ENCODE measurements at places on chromosomes 2 and 18.

DNA sequence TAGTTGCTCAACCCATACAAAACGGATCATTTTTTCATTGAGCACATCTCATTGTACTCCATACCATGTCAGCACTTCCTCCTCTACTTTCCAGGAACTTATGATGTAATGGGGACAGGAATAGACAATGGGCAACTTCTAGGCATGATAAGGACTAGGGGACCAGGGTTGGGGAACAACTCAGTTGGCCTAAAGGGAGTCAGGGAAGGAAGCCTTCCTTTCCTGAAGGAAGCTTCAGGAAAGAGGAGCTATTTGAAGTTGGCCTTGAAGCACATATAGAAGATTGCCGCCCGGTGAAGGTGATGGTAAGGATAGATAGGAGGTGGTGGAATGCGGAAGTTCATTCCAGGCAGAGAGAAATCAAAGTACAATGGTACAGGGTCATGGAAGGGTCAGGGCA is 283.9 kb downstream of the SLC8A1 start:
- DNase-seq: no peak

DNA sequence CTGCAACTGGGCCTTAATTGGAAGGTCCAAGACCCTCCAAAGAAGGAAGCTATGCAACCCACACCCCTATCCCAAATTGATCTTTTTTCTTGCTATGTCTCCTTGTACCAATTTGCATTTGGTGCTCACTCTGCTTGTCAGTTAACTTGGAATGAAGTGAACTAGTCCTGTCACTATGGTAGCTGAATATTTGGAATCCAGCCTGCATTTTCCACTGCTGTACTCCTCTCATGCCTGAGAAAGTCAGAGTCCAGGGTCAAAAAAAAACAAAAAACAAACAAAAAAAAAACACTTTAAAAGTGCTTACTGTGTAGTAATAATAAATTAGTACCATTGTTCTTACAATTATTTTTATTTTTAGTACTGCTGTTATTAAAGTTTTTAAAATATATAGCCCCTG is 462.8 kb upstream of the SLC8A1 start:
- DNase-seq: no peak

DNA sequence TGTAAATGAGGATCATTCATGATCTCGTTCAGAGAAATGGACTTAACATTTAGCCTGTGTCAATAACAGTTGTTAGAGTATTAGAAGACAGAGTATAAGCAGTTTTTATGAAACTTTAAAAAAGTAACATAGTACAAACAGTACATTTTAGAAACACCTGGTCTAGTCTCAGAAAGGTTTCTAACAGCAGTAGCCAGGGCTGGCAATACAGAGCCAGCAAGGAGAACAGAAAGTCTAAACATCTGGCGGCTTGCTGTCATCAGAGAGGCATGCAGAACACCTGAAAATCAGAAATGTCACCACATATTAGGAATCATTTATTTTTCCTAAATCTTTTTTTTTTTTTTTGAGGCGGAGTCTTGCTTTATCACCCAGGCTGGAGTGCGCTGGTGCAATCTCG is 50.1 kb downstream of the RPL31 start:
- DNase-seq: no peak

- peak; percentile 94 for DNase-seq
Measured at GRCh38 chr2:203809084-203809521, 58.5 kb upstream of the CTLA4 start.

DNA sequence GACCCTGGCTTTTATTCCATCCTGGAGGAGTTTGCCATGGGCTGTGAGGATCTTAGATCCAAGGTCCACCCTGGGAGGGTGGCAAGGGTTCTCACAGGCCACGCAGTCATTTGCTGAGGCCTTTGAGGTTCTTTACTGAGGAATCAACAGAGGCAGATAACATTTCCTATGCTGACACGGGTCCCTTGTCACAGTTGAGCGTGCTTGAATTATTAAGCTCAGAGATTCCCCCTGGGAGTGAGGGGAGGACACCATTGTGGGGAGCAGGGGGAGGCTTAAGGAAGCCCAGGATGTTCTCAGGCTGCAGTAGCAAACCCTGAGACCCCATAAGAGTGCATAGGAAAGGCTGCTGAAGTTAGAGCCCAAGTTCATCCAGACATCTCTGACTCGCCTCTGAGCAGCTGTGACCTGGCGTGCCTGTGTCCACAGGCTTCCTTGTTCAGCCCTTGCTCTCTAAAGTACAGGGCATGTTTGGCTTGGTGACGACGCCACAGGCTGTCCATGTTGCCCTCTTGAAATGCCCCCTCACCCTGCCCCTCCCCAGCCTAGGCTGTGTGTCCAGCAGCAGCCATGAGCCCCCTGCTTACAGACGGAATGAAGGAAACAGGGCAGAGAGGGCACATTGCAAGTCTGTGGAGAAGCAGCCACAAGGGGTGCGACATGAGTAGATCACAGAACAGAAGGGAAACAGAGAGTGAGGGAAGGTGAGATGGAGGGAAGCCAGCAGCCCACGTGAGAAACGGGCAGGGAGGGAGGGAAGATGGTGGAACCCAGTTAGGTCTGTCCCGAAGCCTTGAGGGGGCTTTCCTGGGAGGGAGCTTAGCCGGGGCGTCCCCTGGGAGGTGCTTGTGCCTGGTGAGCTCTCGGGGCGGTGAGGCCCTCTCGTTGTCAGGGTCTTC is 34.0 kb downstream of the NAPG start:
- DNase-seq: no peak

DNA sequence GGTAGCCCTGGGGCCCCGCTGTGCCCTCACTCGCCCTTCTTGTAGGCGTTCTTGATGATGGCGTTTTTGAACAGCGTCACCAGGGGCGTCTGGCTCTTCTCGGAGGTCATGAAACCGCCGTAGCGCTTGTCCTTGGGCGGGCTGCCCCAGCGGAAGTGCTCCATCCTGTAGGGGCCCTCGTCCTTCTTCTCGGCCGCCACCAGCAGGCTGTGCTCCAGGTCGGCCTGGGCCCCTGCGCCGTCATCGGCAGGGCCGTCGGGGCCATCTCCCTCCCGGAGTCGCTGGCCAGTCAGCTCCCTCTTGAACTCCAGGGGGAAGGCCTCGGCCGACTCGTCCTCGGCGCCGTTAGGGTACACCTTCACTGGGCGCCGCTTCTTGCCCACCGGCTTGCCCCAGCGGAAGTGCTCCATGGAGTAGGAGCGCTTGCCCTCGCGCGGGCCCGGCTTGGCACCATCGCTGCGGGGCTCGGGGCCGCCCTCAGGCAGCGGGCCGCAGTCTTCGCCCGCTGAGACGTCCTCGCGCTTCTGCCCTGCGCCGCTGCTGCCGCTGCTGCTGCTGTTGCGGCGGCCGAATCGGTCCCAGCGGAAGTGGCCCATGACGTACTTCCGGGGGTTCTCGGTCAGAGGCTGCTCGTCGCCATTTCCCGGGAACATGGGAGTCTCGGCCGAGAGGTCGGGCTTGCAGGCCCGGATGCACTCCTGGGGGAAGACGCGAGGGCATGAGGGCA is 7.2 kb downstream of the POMC start:
- peak; percentile 52 for DNase-seq

DNA sequence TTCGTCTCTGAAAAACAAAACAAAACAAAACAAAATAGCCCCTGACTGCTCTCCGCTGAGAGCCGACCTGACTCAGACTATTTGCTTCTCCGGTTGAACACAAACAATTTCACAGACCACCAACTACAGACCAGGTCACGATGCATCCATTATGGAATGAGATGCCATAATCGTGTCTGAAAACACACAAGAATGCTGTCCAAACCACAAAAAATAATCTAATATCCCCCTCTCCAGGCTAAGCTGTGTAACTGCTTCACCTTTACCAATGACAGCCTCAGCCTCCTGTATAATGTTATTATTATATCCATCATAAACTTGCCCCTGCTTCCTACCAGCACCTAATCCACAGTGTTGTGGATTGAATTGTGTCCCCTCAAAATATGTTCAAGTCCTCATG is 114.7 kb downstream of the DNAH6 start:
- DNase-seq: peak; percentile 63

DNA sequence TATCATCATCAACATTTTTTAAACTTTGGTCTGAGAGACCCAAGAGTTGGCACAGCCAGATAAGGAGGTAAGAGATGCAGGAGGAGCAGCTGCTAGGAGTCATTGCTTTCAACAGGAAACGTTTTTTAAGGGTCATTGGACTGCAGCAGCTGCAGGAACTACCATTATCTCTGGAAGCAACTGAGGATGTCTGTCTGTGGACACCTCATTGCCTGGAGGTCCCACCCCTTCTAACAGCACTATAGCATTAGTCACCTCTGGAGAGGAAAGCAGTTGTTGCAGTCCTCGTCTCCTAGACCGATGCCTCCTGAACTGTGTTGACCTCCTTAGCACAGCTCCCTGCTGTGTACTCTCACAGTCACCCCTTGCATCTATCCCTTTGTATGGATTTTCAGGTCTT is 21.5 kb upstream of the FSHR start:
- peak; percentile 0 for DNase-seq

- DNase-seq: no peak
Measured at GRCh38 chr2:236887953-236888793, 197.5 kb upstream of the COPS8 start.

DNA sequence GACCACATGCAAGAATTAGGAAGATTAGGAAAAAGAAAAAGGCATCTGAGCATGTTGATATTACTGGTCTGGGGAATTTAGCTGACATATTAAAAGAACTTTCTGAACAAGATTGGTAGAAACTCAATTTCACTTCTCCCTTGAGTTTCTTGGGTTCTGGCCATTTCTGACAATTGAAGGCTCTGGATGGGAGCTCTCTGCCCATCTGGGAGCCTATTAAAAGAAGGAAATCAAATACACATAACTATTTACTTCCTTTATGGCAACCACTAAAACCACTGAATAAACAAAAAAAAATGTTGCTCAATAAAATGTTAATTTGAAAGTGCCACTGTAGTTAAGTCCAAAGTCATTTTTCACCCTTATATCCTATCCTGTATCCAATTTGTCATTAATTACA is 216.8 kb upstream of the HNMT start:
- no peak for DNase-seq

DNA sequence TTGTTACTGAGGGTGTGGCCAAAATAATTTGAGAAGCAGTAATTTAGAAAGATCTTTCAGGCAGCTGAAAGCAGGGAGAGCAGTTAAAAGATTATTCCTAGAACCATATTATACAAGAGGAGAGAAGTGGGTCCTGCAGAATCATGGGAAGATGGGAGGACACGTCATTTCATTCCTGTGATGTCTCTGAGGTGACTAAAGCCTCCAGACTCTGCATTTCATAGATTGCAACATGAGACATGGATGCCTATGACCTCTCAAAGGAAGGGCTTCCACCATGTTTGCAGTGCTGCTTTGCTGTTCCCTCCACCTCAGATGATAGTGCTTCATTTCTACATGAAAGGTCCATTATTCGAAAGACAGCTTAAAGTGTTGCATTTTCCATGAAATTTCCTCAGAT is 788.4 kb downstream of the TSN start:
- DNase-seq: peak; percentile 9

- no peak for DNase-seq
Measured at GRCh38 chr2:131093696-131094462, 619 bp upstream of the FAM168B start.

DNA sequence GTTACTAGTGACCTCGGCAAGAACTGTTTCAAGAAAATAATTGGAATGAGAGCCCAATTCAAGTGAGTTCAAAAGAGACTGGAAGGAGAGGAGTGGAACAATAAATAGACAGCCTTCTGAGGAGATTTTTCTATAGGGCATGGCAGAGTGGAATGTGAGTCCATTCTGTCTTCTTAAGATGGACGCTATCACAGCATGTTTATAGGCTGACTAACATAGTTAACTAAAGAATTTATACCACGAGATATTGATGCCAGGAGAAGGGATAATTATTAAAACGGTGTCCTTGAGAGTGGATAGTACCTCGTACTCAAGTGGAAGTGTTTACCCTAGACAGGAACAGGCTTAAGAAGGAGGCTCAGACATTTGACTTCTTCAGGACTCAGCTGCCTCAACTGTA is 143.5 kb upstream of the RBBP8 start:
- DNase-seq: no peak

DNA sequence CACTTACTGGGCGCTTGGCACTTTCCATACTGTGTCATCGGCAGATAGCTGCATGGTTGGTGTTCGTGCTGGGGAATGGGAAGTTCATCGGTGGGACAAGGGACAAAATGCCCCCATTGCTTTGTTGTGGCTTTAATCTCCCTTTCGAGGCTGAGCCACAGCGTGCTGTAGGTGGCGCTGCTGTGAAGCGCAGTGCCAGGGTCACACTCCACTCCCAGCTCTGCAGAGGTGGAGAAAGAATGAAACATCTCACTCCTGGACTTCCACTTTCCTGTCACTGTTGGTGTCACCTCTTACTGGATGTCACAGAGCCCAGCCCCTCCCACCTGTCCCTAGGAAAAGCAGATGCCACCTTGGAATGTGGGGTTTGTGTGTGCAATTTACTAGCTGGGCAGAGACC is 8.7 kb downstream of the TYMS start:
- DNase-seq: no peak

- DNase-seq: no peak
Measured at GRCh38 chr18:9293948-9294347, 40.6 kb upstream of the TWSG1 start.

DNA sequence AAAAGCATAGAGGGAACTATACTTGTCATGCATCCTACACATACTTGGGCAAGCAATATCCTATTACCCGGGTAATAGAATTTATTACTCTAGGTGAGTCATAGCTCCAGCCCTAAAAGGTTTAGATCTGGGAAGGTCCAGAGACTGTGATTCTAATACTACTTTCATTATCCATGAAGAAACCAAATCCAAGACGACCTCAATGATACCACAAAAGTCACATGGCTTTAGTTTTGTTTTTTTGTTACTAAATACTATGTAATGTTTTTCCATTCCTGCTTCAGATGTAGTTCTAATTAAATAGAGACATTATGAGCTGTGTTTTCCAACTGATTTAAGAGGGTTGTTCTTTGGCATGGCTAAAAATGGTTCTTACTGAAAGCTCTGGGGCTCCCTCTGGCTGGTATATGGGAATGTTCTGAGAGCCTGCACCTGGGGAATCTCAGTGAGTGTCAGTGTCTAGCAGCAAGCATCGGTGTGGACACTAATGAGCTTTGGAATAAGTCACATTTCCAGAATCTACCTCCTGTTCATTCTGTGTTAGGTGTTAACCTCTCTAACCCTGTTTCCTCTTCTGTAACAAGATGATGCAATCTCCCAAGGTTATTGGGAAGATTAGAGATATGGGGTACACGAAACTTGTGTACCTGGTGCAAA is 20.5 kb upstream of the IL1RL2 start:
- DNase-seq: peak; percentile 78

- DNase-seq: no peak
Measured at GRCh38 chr2:31932589-31932988, 78.2 kb downstream of the MEMO1 start.
